ENCODE measurements at places on chromosomes 4 and X. TPM values are rescaled to one million over a fixed set of nuclear protein-coding genes. Genes with fewer than 3 reads are reported as not detected.
A peak's percentile ranks its signal among the peaks of the same experiment; 100 is the strongest.

NIPAL1 gene
- 13.2 TPM for polyA plus RNA-seq

DNA sequence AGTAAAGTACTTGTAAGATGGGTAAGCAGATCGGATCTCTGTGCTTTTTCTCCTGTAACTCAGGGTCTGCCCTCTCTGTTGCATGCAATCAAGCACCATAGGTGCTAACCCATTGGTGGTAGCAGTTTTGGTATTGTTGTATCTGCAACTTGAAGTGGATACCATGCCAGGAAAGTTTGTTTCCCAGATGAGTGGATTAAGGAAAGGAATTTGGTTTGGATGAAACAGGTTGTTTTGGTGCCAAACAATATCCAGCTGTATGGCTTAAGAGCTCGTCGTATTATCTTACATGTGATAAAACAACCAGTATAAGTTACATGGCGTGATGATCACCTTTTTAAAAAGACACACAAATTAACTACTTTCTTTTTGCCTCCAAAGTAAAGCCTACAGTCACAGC is 280.9 kb upstream of the TENM3 start:
- no peak for DNase-seq

PAGE2B gene
- not detected for polyA plus RNA-seq

DNA sequence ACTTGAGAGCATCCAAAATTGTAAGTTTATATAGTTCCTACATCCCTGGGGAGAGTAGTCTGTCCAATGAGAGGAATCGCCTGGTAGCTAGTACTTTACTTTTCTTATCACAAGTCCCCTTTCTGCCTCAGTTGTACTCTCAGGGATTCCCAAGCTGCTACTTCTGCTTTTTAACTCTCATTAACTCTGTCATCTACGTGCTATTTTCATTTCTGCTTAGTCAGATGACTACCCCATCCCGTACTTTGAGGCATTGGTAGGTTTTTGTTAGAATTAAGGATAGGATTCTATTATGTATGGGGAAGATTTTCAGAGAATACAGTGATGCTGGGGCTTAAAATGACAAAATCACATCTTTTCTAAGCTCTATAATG is 24.7 kb downstream of the RBPJ start:
- DNase-seq = no peak

- no peak for DNase-seq
These were observed 218.7 kb upstream of the NDST4 start for GRCh38 chr4:115332078-115332477.

GRCh38 chr4:150010525-150011126 is 67.6 kb upstream of the DCLK2 start:
- no peak for DNase-seq

ADGRG4 gene
- 0.04 TPM for polyA plus RNA-seq

DNA sequence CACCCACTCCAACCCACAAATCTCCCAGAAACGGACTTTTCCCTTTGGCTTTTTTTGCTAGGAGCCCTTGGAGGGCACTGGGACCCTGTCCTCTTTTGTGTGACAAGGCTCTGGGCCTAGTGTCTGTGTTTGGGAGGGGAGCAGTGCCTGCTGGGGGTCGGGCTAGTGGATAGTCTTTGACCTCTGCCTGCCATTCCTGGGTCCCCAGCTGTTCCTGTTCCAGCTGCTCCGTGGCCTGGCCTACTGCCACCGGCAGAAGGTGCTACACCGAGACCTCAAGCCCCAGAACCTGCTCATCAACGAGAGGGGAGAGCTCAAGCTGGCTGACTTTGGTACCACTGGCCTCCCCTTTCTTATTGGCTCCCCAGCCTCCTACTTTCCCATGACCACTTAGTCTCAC is 6.7 kb upstream of the USP11 start:
- no peak for DNase-seq

DNA sequence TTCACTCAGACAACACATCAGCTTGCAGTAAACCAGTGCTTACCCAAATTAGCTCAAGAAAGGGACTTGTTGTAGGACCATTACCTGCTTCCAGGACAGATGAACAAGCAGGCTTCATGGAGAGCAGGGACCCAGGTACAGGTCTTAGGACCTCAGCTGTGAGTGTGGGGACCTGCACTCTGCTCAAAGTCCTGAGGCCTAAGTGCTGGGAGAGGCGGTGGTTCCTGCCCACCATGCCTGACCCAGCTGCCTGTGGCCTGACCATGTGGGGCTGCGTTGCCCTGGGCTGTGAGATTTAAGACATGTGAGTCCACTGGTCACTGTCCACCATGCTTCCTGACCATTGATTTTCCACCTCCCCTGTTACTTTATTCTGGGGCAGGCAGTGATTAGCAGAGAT is 140.2 kb downstream of the DCLK2 start:
- no peak for DNase-seq

GRCh38 chr4:52507774-52508173 is 151.3 kb downstream of the USP46 start:
- DNase-seq = no peak

DNA sequence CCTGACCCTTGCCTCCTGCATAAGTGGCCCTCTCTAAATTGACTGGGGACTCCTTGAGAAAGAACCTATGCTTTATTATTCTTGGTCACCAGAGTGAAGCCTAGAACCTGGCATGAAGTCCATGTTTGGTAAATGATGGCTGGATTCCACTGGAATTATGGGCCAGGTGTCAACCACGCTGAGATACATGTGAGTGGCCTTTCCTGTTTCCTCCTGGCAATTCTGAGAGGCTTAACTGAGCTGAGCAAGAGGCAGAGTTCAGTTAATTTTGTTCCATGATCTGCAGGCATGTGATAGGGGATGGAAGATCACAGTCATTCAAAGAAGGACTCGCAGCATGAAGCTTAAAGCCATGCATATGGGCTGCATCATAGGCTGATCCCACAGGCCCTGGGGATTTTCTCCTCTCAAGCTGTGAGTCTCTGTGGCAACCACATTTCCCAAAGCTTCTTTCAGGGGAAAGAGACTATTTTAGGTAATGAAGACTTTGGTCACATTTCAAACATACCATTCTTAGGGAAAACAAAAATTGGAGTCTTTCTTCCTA is 69.4 kb upstream of the CLNK start:
- no peak for DNase-seq

- DNase-seq = no peak
These were observed 91.1 kb upstream of the KIT start for GRCh38 chr4:54566608-54567007.

- DNase-seq = no peak
These were observed 125.7 kb downstream of the CAMK2D start for GRCh38 chr4:113635739-113636437.

DNA sequence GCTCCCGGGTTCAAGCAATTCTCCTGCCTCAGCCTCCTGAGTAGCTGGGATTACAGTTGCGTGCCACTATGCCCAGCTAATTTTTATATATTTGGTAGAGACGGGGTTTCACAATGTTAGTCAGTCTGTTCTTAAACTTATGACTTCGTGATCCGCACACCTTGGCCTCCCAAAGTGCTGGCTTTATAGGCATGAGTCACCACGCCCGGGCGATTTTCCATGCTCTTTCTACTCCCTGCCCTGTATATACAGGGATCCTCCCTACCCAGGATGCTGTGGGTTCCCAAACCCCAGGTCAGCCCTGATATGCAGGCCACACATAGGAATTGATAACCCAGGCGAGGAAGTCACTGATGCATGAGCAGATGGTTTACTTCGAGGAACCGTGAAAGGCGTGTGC is 31.4 kb downstream of the SSX5 start:
- DNase-seq = no peak

ANK2 gene
- polyA plus RNA-seq = 57.3 TPM

PRR32 gene
- polyA plus RNA-seq = not detected

DNA sequence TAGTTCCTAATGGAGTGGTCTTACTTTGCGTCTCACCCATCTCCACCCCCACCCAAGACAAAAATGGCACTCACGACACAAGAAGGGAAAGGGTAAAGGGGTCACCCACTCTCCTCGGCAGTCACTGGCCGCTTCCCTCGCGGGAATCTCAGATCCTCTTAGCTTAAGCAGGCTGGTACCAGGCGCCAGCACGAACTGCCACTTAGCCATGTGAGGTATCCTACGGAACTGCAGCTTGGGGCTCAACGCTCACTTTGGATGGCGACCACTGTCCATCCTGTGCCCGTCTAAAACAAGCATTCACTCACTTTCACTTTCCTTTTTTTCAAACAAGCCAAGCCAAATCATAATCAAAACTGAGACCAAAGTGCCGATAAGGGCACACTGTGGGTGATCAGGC is 14.6 kb upstream of the MAGIX start:
- no peak for DNase-seq

DNA sequence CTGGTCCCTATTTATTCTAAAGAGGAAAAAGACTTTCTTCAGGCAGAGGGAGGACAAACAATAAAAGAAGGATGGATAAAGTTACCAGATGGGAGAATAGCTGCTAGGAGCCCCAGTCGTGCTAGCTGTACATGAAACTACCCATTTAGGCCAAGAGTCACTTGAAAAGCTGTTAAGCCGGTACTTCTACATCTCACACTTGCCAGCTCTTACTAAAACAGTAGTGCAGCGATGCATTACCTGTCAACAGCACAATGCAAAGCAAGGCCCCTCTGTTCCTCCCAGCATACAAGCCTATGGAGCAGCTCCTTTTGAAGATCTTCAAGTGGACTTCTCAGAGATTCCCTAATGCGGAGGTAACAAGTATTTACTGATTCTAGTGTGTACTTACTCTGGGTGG is 1138.8 kb downstream of the ARAP2 start:
- DNase-seq = peak; percentile 35

PCDH11X gene
- polyA plus RNA-seq = 0.23 TPM

GRCh38 chr4:6020613-6021012 is 2.4 kb upstream of the C4orf50 start:
- DNase-seq = no peak

DNA sequence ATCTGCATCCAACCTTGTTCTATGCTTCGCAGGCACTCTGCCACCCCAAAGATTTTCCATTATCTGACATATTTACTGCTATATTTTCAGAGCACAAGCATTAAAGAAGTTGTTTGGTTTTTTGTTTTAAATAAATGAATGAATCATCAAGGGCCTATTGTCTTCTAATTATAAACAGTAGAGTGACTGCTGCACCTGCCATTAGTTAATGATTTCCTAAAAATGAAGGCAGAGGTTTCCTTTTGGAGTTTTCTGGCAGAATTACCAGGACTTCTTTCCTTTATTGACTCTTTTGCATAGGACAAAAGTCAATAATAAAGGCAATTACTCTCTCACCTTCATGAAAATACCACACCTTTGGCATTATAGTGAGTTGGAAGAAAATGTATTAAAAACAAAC is 238.1 kb downstream of the INPP4B start:
- no peak for DNase-seq

DNA sequence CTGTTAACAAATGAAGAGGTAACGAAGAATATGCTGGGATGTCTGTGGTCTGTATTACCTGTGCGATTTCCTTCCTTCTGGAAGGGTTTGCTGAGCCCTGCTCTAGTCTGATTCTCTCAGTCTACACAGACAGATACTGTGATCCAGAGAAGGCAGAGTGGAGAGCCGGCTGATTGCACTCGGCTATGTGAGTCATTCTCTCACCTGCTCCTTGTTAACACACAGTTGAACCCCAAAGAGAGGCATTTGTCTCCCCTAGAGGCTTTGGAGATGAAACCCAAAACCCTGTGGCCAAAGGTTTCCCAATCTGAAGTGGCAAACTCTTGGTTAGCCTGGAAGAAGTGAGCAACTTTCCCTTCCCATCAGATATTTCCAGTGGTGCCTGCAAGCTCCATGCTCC is 78.1 kb upstream of the GPC4 start:
- DNase-seq = no peak

MAP7D2 gene
- 3.7 TPM for polyA plus RNA-seq

XG gene
- 0.47 TPM for polyA plus RNA-seq
